Stimulated activated CD4-positive, alpha-beta T cell treated with anti-CD3 and anti-CD28 coated beads, Interleukin-1b, Interleukin-23, amount 100 ng/mL, for 1 hour (primary cell): ENCODE measurements at places on chromosomes 11 and 22.

DNA sequence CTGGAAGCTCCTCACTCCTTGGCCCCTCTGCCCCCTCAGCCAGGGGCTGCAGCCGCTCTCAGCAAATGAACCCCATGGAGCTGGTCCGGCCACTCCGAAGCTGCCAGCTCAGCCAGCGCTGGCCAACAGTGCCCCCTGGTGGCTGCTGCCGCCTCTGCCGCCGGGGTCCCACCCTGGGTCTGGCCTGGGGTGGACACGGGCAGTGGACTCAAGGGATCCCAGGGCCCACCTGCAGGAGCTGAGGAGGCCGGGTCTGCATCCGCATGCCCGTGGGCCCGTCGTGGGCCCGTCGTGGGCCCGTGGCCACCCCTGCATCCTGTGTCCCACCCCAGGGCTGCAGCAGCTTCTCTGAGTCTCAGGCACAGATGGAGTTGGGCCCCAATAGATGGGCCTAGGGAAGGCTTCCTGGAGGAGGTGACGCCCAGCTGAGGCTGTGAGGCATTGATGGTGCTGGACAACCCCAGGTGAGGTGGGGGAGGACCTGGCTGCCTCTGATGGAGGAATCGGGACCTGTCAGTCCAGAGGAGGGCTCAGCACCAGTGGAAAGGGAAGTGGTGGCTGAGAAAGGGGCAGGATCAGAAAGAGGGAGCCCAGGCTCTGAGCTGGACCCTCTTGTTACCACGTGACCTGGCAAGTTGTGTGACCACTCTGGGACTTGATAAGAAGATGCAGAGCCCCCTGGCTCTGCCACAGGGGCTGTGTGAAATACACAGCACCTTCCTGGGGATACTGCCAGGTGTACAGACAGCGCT lies 522.3 kb downstream of the BRD1 start:
- DNase-seq = peak; percentile 9

DNA sequence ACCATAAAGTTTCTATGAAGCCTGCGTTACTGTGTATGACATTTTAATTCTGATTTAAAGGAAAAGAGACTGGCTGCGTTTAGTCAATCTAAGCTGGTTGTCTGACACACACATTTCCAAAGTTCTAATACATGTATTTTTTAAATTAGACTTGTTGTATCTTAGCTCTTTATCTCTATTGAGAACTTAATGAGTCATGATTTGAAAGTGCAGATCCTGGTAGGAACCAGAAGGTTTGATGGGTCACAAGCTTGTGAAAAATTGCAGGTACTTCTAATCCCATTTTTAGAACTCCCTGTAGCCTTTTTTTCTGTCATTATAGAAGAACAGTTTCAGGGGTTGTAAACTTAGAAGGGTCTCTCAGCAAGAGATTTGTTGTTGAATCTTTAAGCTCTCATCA lies 210.3 kb downstream of the DDX10 start:
- DNase-seq = no peak

DNA sequence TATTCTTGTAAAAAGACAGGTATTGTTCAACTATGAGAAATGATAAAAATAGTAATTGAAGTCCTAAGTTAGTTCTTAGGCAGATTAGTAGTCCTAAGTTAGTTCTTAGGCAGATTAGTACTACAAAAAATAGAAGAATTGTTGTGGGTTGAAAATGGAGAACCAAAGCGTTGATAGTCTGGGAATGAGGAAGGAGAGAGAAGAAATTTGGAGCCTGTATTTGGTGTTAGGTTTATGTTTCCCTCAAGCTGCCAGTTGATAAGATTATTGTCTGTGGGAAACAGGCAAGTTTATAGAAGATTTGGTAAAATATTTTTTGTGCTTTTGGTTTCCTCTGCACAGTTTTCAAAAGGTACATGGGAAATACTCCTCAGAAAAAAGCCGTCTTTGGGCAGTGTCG lies 3.6 kb downstream of the BCO2 start:
- DNase-seq = no peak

DNA sequence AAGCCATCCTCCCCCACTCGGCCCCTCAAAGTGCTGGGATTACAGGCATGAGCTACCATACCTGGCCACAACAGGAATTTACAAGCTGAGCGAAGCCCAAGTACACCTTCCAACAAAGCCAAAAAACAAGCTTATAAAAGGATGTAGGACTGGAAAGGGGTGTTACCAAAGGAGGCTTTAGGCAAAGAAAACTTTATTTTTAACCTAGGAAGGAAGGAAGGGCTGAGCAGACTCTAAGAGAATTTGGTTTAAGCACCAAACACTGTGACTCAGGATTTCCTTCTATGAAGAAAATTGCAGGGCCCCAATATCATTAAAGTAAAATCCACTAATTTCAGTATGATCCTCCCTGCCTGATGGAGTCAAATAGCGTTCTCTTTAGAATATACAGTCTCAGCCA lies 12.1 kb downstream of the DENND5A start:
- DNase-seq = no peak

DNA sequence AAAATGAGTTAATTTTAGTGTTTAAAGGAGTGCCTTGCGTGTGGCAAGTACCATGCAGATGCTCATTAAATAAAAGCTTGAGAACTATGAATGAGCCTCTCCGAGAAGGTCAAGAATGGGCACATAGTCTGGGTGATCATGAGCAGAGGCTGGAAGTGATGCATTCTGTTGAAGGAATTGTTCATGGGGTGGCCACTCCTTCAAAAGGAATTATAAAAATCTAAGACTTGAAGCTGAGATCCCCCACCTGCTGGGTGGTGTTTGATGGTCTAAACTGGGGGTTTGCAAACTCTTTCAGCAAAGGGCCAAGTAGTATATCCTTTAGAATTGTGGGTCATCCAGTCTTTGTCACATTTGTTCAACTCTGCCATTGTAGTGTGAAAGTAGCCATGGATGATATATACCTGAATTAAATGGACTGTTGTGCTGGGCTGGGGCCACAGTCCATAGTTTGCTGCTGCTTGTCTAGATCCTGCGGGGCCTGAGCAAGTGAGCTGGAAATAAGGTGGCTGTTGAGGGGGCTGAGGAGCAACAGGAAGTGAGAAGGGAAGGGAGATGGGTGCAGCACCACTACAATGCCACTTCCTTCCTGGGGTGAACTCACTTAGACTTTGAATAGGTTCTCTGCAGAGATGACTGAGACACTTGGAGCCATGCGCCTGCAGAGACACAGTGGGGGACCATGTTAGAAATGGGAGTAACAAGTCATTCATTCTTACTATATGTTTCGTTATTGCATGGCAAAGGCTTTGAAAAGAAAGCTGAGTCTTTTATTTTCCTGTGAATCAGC lies 179.0 kb downstream of the SNX19 start:
- DNase-seq = no peak

DNA sequence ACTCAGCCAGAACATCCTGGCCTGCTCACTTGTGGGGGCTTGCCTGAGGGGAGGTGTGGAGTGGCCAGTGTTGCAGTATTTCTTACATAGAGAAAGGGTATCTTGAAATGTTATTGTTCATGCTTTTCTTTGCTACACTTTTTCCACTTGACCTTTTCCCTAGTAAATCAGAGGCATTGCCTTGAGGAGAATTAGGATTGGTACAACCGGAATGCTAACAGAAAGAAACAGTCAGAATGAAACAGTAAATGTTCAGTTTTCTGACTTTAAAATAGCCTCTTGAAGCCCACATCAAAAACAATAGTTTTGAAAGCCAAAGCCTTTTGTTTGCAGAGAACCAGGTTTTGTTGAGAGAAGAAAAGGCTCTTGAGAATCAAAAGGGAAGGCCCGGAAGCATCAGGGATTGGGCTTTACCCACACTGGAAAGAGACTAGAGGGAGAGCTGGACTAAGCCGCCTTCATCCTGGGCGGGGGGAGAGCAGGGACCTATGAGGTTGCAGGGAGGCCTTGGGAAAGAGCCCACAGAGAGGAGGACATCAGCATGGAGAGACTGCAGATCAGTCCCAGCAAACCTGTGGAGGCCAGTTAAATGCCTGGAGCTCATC lies 12.4 kb downstream of the ADM start:
- no peak for DNase-seq

DNA sequence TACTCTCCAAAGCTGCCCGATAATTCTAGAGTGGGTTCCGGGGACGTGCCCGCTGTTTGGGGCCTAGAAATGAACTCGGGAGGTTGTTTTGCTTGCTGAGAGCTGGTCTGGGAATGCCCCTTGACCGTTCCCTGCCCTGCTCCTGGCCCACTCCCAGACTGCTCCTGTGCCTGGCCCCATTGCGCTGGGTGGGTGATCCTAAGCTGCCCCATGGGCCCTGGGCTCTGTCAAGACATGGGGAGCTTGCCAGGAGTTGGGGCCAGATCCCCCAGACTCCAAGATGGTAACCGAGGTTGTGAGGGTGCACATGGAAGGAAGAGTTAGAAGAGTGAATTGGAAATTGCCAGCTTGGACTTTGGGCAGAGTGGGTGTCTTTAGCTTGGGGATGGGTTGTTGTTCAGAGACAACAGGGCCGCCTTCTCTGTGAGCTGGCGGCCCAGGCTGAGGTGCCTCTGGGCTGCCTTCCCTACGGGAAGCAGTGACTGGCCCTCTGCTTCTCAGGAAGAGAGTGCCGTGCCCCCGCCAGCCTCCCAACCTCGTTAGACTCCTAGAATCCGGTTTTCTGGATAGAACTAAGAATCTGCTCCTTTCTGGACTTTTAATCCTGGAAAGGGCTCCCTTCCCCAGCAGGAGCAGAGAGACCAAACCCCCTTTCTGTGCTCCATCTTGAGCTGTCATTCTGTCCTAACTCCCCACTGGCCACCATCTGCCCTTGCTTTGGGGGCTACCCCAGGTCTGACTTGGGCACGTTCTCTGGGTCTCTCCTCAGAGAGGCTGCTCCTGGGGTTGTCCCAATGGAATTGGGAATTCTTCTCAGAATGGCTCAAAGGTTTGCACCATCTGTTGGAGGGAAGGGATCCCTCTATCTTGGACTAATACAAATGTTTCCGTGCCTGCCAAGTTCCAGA lies 1.8 kb downstream of the ST3GAL4 start:
- no peak for DNase-seq

DNA sequence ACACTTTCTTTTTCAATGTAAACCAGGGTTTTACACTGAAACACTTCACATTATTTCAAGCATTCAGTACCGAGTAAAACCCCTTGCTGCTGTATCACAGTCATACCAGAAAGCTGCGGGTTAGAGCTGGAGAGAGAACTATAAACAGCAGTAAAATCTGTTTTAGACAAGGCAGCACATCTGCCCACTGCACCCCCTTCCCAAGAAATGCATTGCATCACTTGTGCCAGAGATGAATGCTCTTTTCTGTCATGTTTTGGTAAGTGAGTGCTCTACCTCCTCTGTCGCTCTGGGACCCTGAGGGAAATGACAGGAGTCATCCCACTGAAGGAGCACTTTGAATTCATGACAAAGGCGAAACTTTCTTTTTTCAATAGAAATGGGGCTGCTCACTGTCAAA lies 107.2 kb downstream of the MAML2 start:
- DNase-seq = no peak

DNA sequence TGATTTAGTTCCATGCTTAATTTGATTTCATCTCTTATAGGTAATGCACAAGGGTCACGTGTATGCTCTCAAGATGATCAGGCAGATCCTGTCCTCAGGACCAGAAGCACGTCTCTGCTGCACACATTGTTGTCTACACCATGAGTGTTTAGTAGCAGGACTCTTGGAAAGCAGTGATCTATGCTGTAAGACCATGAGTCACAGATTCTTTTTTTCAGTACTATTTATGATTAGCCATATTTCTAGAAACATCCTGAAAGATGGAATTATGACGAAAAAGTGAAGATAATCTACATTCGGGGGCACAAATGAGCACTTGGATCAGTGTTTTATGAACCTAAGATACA lies 29.6 kb downstream of the ZBED4 start:
- no peak for DNase-seq
